ENCODE measurements at places on chromosomes 13 and 19.
A peak's percentile ranks its signal among the peaks of the same experiment; 100 is the strongest.

GRCh38 chr19:56986386-56986785 lies 133.4 kb upstream of the USP29 start:
- no peak for DNase-seq

GRCh38 chr19:3054972-3055740 lies 7.1 kb downstream of the TLE5 start:
- DNase-seq, result no peak

DNA sequence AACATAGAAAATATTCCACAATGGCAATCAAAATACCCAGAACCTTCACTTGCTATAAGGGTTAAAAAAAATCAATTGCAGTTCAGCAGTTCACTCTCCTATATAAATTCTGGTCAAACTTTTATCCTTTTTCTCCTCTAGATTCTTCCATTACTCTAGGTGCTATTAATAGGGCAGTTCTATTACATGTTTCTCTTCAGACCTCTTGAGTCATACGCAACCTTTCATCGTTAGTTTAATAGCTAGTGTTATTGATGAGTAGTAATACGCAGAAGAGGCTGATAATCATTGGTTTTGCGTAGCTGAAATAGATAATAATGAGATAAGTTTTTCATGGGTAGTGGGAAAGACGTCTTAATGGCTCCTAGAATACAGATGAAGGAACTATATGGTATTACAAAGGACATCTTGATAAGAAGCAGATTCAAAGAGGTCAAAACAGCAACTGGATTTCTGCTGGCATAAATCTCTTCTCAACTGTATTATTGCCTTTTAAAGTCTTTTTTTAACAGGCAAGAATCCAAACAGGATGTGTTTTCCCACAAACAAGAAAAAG lies 118.3 kb upstream of the STARD13 start:
- no peak for DNase-seq

DNA sequence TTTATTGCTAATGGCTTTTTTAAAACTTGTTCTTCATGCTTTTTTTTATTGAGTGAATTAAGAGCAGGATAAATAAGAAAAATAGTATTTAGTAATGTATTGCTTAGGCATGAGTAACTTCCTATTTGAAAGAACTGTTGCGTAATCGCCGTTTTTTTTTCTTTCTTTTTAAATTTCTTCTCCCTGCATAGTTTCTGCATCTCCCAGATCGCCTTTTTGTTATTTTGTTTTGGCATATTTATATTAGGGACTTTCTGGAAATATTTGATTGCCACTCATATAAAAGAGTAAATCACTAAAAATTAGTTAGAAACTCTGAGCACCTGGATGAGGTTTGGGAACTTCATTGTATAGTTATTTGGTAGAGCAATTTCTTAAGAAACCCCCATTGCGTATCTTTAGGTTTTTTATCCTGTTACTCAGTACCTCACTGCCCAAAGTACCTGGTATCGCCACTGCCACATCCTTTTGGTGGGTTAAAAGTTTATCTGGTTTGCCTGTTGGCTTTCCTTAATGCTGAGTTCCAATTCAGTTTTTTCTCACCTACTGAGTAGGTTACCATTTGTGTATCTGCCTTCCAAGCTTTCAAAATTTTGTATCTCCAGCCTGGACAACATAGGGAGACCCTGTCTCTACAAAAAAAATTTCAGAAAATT lies 36.2 kb upstream of the LPAR6 start:
- DNase-seq, result no peak

- no peak for DNase-seq
Measured at GRCh38 chr19:7456964-7457541, 31.8 kb downstream of the PEX11G start.

DNA sequence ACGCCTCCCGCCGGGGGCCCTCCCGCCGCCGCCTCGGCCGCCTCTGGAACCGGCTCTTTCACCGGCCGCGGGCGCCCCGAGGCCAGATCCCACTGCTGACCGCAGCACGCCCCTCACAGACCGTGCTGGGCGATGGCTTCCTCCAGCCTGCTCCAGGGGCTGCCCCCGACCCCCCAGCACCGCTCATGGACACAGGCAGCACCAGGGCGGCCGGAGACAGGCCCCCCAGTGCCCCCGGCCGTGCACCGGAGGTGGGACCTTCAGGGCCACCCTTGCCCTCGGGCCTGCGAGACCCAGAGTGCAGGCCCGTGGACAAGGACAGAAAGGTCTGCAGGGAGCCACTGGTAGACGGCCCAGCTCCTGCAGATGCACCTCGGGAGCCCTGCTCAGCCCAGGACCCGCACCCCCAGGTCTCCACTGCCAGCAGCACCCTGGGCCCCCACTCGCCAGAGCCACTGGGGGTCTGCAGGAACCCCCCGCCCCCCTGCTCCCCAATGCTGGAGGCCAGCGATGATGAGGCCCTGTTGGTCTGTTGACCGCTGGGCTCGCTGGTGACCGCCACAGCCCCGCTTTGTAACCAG lies 13.0 kb downstream of the LRP3 start:
- DNase-seq, result no peak

GRCh38 chr13:30413842-30414241 lies 8.5 kb upstream of the UBE2L5 start:
- no peak for DNase-seq

- no peak for DNase-seq
Measured at GRCh38 chr19:1417681-1418495, 10.5 kb downstream of the DAZAP1 start.

- no peak for DNase-seq
Measured at GRCh38 chr13:41064493-41064892, 3.2 kb downstream of the WBP4 start.

GRCh38 chr19:12872255-12872654 lies 9.0 kb downstream of the DNASE2 start:
- no peak for DNase-seq

- DNase-seq, result no peak
Measured at GRCh38 chr13:34411894-34412293, 530.2 kb upstream of the NBEA start.

- no peak for DNase-seq
Measured at GRCh38 chr13:48962281-48962680, 13.4 kb upstream of the FNDC3A start.

DNA sequence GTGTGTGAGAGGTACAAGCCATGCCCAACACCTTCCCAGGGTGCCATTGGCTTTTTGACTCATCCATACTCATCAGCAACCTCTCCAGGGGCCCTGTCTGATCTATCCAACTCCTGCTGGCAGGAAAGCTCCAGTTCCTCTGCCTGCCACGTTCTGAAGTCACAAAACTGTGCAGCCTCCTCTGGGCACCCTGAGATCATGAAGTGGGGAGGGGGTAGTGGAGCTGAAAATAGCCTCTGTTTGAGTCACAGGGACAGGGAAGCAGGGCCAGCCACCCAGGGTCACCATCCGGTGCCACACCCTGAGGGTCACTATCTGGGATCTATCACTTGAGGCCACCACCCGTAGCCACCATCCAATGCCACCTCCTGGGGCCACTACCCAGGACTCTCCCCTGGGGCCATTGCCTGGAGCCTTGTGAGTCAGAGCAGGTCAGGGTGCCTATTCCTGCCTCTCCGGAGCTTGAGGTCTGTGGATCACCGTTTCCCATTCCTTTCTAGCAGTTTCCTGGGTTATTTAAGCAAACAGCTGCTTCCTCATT lies 172.1 kb downstream of the NUFIP1 start:
- no peak for DNase-seq

GRCh38 chr13:19772306-19772705 lies 10.4 kb downstream of the PSPC1 start:
- no peak for DNase-seq

GRCh38 chr13:110618167-110618566 lies 2.8 kb downstream of the NAXD start:
- no peak for DNase-seq

DNA sequence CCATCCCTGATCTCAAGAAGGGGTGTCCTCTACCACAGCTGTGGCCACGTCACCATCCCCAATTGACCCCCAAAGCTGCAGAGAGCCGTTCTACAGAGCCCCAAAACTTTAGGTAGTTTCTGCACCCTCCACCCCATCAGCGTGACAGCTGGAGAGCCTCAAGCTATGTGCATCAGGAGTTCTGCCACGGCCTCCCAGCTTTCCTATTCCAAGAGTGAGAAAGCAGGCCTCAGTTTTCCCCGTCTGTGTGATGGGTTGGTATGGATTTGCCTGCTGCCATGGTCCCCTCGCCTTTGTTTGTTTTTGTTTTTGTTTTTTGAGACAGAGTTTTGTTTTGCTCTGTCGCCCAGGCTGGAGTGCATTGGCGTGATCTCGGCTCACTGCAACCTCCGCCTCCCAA lies 1.5 kb downstream of the BCL3 start:
- no peak for DNase-seq

DNA sequence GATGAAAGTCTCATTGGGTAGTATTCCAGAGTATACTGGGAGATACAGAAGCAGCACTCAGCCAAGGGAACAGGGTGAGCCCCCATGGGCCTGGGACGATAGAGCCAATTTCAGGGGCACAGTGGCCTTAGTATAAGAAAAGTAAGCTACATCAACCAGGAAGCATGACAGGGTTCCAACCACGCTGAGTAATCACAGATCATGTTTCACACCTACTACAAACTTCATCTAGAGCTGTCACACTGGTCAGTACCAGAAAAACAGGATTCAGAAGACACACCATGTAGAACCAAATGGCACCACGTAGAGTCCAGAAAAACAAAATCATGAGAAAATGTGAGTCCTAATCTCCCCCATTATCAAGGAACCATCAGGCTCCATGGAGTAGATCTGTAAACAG lies 1292.4 kb upstream of the MIR17HG start:
- no peak for DNase-seq

DNA sequence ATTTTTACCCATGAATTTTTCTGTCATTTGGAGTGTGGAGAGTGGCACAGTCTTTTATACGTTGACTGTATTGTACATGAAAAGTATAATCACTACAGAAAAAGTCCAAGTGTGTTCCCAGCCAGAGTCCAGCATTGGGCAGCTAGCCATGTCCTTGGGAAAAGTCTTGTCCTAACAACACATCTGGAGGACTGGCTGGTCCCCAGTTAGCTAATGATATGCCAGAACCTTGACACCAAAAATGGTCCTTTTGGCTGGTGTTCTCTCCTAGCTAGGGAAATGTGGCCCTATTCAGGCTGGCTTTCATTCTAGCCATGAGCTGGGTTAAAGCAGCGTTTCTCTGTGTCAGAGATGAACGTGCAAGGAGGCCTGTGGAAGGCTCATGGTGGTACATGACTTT lies 98.9 kb downstream of the ESD start:
- DNase-seq, result no peak

- DNase-seq, result no peak
Measured at GRCh38 chr19:19578252-19578651, 40.2 kb downstream of the CILP2 start.

- no peak for DNase-seq
Measured at GRCh38 chr13:51559946-51560735, 24.1 kb upstream of the WDFY2 start.

DNA sequence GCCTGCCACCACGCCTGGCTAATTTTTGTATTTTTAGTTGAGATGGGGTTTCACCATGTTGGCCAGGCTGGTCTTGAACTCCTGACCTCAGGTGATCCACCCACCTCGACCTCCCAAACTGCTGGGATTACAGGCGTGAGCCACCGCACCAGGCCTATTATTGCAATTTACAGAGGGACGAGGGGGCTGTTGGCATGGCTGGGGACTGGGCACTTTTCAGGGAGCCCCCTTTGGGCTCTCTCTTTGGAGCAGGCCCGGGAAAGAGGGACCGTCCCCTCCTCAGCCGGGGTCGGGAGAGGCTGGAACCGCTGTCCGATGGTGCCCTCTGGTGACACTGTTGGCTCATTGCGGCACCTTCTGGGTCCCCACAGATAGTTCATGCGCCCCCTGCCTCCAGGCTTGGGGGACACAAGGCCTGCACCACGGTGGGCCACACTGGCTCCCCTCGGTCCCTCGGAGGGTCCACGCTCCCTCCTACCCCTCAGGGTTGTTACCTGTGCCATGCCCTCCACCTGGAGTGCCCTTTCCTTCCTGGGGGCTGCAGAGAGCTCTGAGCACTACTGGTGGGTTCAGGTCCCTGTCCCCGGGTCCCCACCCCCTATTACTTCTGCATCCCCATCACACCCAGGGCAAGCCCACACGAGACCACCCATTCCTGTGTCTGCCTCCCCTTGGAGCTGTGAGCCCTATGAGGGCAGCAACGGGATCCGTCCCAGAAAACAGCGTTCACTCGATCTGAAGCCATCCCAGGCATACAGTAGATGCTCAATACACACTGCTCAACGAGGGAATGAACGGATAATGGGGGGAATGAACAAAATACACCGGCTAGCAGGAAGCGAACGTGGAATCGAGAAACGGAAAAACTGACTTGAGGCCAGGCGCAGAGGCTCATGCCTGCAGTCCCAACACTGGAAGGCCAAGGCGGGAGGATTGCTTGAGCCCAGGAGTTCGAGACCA lies 12.5 kb downstream of the FEM1A start:
- DNase-seq, result peak; percentile 58

GRCh38 chr19:15923702-15924101 lies 10.6 kb downstream of the CYP4F11 start:
- DNase-seq, result no peak

DNA sequence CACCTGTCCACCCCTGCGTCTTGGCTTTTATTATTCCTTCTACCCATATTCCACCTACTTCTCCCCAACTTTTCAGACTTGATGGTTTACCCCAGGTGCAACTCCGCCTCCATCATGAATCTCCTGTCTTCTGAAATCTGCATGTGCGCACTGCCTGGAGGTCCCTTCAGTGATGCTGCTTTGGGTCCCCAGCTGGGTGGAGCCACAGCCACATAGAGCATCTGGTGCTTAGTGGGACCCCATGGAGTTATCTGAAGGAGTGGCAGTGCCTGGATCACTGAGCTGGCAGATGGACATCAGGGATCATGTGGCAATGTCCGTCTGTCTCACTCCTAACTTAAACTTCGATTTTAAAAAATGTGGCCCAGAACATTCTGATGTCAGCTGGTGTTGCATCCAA lies 13.5 kb downstream of the ZNF536 start:
- DNase-seq, result no peak

- DNase-seq, result peak; percentile 42
Measured at GRCh38 chr13:42369071-42369797, 97.3 kb downstream of the AKAP11 start.

DNA sequence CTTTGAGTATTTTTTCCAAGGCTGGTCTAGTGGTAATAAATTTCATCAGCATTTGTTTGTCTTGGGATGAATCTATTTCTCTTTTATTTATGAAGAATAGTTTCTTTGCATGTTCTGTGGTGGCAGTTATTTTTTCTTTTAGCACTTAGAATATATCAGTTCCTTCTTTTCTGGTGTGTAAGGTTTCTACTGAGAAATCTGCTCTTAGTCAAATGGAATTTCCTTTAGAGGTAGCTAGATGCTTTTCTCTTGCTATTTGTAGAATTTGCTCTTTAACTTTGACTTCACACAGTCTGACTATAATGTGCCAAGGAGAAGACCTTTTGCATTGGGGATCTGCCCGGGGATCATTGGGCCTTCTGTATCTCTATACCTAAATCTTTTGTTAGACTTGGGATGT lies 4.1 kb upstream of the SIGLEC6 start:
- DNase-seq, result no peak

- DNase-seq, result no peak
Measured at GRCh38 chr19:47447470-47448359, 24.0 kb downstream of the SLC8A2 start.

GRCh38 chr13:58480061-58480460 lies 848.5 kb downstream of the PCDH17 start:
- DNase-seq, result no peak
